PC-9 (cell line): ENCODE measurements at places on chromosomes 3 and 15.

- DNase-seq, result no peak
These were observed 14.7 kb upstream of the TRIM59 start for GRCh38 chr3:160464321-160464720.

- no peak for DNase-seq
These were observed 78.5 kb upstream of the RBMS3 start for GRCh38 chr3:29202378-29202777.

DNA sequence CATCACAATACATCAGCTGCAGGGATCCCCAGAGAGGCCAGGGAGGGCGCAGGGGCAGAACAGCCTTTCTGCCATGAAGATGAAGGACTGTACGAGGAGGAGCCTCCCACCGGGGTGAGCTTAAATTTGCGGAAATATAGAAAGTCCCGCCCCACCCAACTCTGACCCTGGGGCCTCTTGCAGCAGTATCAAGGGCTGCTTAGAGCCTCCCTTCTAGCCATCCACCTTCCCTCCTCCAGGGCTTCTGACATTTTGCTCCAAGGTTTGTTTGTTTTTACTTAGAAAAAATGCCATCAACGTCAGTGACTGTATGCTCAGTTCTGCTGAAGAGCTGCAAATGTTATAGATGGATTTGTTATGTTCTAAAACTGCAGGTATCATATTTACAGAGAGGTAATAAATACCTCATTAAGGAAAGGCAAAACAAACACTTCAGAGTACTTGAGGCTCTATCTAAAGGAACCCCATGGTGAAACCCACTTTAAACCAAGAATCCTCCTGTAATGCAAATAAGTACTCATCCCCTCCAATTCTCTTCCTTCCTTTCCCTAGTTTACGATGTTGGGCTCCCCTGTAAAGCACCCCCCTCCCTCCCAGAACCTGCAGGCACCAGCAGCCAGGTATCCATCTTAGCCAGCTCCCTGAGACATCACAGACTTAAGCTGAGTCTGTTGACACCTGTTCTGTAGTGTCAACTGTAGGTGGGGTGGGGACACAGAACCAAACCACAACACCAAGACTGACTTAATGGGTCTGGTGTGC is 30.5 kb downstream of the RFTN1 start:
- DNase-seq, result no peak

- no peak for DNase-seq
These were observed 12.0 kb downstream of the FSTL1 start for GRCh38 chr3:120438665-120439370.

DNA sequence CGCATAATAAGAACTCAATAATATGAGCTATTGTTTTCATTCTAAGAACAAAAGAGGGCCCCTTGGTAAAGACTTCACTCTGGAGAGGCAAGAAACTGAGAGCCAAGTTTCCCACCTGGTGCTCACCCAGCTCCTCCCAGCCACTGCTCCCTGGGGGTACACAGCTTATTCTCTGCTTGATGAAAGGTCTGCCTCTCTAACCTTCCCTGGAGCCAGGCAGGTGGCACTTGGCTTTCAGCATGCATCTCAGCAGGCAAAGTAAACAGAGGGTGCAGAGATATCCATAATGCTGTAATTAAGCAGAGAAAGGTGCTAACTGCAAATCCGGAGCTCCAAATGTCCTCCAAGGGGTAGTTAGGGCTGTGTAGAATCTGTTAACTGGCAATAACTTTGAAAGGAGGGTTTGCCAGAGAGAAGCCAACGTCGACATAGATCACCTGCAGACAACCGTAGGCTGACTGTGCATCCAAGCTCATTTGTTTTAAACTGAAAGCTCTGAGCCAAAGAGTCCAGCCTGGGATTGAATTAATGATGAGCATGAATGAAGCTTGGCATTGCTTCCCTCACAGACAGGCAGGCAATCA is 159.6 kb upstream of the PROK2 start:
- no peak for DNase-seq

DNA sequence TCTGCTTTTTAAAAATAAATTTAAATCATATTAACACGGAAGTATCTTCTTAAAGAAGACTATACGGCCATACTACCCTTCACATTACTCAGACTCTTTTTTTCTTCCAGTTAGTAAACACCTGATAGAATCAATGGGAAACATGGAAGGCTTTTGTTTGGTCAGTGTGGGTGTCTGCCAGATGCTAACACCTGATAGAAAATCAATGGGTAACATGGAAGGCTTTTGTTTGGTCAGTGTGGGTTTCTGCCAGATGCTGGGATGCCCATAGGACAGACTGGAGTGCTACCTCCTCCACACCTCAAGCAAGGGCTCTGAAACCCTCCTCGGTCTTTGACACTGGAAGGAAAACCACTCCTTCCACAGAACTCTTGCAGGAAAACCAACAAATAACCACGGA is 29.2 kb downstream of the HACL1 start:
- DNase-seq, result no peak

DNA sequence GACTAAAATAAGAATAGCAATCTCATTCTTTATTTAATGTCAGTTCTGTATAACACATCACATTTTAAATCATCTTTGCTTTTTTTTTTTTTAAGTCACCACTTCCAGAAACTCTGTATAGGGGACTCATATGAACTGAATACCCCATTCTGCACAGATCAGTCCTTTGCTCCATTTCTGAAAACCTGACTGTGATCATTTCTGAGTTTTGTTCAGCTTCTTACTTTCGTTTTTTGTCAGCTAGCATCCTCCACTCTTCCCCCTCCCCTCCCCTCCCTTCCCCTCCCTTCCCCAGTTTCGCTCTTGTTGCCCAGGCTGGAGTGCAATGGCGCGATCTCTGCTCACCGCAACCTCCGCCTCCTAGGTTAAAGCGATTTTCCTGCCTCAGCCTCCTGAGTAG is 49.8 kb upstream of the SGO1 start:
- no peak for DNase-seq

- DNase-seq, result peak; percentile 43
These were observed 11.0 kb downstream of the PGPEP1L start for GRCh38 chr15:98996624-98997023.

GRCh38 chr3:5016211-5017161 is 37.2 kb downstream of the BHLHE40 start:
- peak; percentile 67 for DNase-seq

GRCh38 chr3:110246796-110247376 is 824.7 kb upstream of the NECTIN3 start:
- no peak for DNase-seq

- no peak for DNase-seq
These were observed 2.5 kb downstream of the PRKAR2A start for GRCh38 chr3:48845170-48845569.

GRCh38 chr3:155744010-155744625 is 753 bp downstream of the PLCH1 start:
- no peak for DNase-seq

GRCh38 chr3:146532406-146532805 is 12.0 kb downstream of the PLSCR1 start:
- DNase-seq, result no peak

DNA sequence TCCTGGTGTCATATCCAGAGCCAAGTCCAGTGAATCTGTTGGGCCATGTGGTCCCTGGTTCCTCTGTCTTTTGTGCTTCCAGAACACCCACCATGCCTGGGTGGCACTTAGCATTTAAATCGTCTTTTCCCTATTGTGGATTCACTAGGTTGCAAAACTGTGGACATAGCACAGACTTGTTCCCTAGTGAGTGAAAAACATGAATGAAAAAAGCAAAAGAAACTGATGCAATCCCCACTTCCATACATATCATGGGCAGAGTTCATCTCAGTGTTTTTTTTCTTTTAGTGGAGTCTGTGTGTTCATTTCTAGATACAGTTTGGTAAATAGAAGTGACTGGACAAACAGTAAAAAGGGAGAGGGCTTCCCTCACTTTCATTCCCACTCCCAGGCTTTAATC is 170.5 kb downstream of the SLCO3A1 start:
- DNase-seq, result no peak

DNA sequence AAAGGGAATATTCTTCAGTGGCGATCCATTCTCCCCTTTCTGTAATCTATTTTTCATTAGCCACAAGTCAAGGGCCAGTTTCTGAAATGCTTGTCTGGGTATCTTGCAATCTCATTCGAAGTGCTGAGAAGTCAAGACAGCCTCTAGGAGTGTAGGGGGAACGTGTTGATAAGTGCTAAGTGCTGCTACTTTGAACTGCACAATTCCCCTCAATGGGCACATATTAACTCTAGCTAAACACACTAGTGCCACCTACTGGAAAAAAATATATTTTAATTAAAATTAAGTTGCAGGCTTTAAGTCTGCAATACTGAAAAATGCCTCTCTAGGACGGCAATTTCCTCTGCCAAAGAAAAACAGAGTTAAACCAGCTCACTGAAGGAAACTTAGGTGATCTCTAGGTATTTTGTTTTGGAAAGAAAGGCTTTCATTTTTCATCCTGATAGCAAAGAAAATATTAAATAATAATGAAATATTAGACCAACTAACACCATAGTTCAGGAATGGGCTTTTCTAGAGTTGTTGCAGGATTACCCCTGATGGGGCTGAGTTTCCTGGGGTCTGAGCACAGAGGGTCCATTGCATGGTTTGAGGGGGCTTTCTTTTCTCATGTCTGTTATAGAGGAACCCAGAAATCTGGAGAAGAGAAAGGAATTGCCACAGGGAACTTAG is 181.9 kb upstream of the KBTBD8 start:
- DNase-seq, result no peak

- DNase-seq, result no peak
These were observed 29.9 kb downstream of the SLC28A1 start for GRCh38 chr15:84914351-84914750.

GRCh38 chr3:158713094-158713499 is 19.2 kb downstream of the RARRES1 start:
- no peak for DNase-seq

- no peak for DNase-seq
These were observed 54.7 kb downstream of the ADAM10 start for GRCh38 chr15:58694641-58695398.

DNA sequence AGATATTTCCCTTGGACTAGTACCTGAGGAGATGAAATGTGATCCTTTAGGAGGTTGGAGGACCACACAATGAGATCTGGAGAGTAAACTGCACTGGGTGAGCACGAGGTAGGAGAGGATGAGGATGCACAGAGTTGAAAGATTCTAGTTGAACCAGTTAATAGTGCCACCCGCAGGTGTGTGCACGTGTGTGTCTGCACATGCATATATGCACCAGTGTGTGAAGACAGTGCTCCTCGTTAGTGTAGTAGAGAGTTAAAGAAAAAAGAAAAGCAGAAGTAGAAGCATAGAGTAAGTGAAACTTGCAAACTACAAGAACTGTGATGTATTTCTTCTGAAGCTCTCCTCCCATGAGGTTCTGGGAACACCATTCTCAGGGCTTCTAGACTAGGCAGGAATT is 8.4 kb downstream of the MED12L start:
- DNase-seq, result no peak

DNA sequence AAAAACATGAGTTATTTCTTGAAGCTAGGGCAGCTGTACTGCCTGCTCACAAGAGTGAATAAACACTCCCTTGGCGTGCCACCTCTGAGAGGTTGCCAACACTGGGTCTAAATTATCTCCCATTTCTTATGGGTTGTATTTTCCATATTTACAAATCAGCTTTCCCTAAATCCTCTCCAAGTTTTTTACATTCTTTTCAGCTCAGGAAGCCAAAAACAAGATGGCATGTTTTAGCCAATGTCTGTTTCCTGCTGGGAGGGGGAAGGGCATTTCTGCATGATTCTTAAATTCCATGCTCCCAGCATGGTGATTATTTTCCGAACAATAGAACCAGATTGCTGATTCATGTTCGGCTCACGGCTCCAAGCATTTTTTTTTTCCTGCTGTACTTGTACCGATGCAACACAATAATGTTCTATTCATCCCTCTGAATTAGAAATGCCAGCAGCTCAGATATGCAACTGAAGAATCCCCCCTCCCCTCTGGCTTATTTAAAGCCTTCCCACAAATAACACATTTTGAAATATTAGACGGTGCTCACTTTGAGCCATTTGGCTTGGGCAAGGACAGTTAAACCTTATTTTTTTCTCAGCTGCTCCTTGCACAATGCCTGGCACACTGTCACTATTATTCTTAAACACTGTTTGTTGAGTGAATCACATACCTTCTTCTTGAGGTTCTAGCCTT is 252.5 kb downstream of the THRB start:
- peak; percentile 60 for DNase-seq

GRCh38 chr3:37591116-37591781 is 270.4 kb upstream of the CTDSPL start:
- DNase-seq, result no peak

DNA sequence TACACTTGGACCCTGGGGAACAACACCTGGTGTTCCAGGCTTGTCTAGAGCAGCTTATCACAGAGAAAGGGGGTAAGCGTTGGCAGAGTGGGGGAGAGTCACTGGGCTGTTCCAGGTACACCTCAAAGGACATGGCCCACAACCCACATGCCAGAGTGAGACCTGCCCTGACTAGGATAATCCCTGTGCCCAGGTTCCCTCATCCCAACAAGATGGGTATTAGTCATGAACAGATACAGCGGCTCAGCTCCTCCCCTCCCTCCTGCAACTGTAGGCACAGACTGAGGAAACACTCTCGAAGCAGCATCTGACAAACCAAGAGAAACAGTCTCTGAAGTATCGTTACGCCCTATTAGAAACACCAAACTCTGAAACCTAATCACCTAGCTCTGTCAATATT is 32.1 kb upstream of the RPS17 start:
- DNase-seq, result no peak

DNA sequence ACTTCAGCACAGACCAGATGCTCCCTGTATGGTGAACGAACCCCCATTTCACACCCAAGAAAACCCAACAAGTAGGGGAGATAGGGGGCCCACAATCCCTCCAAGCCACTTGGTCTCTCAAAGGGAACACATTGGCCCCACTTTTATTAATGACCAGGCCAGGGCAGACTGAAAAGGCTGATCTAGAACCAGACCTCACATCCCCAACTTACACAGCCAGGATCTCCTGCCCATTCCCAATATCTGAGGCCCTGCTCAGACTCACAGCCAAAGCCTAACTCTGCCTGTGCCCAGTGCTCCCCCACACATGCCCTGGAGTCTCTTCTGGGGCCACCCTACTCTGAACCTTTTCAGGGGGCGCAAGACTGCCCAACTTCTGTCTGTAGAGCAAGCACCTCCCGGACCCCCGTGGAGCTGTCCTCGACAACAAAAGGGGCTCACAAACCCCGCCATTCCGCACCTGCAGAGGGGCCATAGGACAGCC is 1.8 kb downstream of the PLXNB1 start:
- DNase-seq, result no peak

DNA sequence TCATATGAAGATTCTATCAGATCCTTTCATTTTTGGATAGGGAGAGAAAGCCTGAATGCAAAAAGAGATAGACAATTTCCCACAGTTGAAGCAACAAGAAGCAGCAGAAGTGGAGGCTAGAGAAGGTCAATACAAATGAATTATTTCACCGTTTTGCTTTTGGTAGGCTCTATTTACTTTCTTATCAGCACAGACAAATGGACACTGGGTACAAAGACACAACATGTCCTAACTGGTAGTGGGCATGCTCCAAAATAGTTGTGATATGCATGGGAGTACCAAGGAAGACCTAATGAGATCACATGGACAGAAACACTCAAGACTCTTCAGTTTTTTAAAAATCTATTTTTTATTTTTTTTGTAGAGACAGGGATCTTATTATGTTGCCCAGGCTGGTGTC is 99.4 kb downstream of the XRN1 start:
- no peak for DNase-seq
